Stimulated activated CD8-positive, alpha-beta memory T cell treated with anti-CD3 and anti-CD28 coated beads, Interleukin-4, amount 100 ng/mL, for 1 hour (primary cell): ENCODE measurements at places on chromosomes 2 and 18.

DNA sequence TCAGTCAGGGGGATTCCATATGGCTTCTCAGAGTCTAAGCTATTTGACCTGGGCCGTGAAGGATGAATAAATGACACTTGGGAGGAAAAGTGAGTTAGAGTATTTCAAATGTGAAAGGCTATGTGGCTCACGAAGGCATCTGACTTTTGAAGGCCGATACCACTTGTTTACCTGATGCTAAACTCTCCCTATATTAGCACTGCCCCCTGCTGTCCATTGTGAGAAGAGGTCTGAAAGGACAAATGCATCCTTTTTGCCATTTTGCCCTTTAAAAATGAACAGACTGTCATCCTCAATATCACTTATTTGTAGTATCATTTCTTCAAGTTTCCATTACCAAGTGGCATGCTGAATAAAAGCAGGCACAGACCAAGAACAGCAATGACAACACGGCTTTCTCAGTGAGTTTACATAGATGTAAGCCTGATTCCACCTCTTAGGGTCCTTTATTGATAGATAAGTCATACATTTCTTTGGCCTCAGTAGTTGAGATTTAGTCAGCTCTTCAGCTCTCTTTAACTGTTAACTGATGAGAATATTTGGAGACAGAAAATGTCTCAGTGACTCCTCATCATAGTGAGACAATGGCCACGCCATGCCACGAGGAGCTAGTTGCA is 40.1 kb downstream of the DOCK10 start:
- peak; percentile 56 for DNase-seq

DNA sequence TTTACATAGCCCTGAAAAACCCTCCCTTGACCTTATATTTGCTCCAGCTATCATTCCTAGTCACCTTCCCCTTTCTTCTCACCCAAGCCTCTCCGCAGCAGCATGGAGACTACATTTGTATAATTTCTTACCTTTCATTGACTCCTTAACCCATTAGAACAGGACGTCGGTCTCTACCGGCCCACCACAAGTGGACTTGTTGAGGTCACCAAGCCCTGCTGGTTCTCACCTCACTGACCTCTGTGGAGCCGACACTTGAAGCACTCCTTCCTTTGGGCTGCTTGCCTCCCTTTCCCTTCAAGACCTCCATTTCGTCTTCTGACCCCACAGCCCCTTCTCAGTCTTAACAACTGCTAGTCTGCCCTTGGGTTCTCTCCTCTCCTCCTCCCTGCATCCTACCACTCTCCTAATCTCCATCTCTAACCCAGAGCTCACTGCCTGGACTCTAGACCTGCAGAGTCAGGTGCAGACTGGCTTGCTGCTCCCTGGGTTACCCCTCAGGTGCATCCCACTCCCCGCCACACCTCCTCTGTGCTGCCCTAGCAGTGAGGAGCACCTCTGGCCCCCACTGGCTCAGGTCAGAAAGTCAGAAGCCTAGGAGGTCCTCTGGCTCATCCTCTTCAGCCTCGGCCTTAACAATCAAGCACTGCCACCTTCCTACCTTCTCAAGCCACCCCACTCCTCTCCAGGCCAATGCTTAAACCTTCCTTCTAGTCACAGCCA is 5.3 kb upstream of the SFXN5 start:
- no peak for DNase-seq

- no peak for DNase-seq
These were observed 621.1 kb upstream of the FANCL start for GRCh38 chr2:58862244-58862643.

DNA sequence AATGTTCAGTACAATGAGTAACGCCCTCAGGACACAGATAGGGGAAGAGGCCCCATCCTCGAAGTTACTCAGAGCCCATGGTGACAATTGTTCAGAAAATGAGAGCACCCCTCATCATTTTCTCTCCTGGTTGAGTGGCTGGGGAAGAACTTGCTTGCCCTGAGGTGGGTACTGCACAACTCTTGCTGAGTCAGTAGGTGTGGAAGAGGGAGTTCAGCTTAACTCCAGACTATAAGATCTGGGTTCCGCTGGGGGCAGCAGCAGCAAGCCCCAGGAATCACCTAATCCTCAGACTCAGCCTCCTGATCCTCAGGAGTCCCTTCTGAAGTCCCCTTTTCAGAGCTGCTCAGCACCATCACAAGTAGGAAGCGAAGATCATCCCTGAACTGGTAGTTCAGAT is 123.7 kb downstream of the PIEZO2 start:
- no peak for DNase-seq

DNA sequence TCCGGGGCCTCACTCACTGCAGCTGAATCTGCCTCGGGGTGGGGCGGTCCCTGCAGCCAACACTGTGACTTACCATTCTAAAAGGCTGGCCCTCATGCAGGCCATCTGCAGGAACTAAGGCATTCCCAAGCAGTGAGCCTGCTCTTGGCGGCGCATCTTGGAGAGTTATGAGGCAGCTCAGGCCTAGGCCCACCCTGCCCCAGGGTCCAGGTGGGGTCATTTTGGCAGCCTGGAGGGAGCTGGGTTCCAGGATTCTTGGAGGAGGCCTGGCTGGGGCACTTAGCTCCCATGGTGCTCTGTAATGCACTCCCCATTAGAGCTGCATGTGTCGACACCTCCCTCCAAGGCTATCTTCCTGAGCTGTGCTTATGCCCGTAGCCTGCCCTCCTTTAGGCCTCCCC is 14.8 kb upstream of the BIN1 start:
- DNase-seq = no peak
